ENCODE measurements at places on chromosomes 12 and 14.

GRCh38 chr14:101838476-101838875 is 77.0 kb downstream of the PPP2R5C start:
- no peak for DNase-seq

DNA sequence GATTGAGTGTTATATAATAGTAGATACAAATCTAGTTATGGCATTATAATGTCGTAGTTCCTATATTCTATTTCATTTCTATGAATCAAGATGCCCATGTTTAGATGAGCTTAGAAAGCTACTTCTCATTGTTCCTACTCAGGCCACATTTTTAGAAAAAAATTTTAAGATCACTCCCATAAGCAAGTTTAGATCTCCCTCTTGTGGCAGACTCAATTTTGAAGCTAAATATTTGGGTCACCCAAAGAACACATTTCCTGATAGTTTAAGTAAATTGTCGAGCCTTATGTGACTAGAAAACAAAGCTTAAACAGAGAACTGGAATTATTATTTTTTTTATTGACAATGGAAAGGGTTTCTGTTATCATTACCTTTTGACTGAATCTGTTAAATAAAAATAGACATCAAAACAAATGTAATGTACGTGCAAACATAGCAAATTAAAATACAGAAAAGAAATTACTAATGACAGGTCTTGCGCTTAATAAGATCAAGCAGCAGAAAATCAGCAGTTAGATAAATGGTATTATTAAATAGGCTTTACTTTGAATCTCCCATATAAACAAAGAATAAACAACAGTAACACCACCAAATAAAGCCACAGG is 180.2 kb downstream of the ACSS3 start:
- no peak for DNase-seq

- DNase-seq = no peak
These were observed 25.5 kb downstream of the NKX2-8 start for GRCh38 chr14:36556811-36557433.

GRCh38 chr14:61752626-61753025 is 9.6 kb upstream of the SNAPC1 start:
- no peak for DNase-seq

- no peak for DNase-seq
These were observed 200.6 kb downstream of the AEBP2 start for GRCh38 chr12:19639781-19640415.

- no peak for DNase-seq
These were observed 158.0 kb downstream of the RIMBP2 start for GRCh38 chr12:130557886-130558765.

- no peak for DNase-seq
These were observed 532 bp upstream of the PRKD1 start for GRCh38 chr14:29928117-29928640.

GRCh38 chr12:108302403-108303311 is 36.5 kb downstream of the CMKLR1 start:
- no peak for DNase-seq

GRCh38 chr14:24741871-24742270 is 107.9 kb upstream of the GZMB start:
- DNase-seq = no peak

DNA sequence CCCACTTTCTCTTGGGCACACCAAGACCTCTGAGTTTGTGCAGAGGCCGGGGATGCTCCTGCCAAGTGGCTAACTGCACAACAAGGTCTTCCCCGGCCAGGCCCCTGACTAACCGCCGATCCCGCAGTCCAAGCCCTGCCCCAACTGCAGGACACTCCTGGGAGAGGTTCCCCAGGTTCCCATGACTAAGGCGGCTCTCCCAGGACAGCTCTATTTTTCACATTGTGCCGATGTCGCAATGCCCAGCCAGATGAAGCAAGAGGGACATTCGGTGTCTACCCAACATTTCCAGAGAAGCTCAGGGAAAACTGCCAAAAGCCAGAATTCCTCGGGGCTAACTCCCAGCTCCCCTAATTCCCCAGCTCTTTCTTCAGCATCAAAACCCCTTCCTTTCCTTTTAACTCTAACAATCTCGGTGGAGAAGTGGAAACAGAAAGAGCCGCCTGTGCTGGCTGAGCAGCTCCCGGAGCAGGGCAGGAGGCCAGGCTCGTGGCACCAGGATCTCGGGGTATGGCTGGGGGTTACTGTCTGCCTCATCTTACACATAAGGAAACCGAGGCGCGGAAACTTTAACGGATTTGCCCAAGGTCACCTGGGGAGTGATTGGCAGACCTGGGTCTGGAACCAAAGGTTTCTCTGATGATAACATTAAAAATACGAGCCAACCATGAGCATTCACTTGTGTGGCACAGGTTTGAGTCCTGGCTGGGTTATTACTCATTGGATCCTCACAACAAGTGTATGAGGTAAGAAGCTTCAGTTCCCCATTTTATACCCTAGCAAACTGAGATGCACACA is 318.2 kb downstream of the BCL11B start:
- DNase-seq = peak; percentile 47

GRCh38 chr14:64995291-64995690 is 8.6 kb downstream of the FNTB start:
- DNase-seq = no peak

- DNase-seq = no peak
These were observed 6.5 kb downstream of the NUBPL start for GRCh38 chr14:31567655-31568054.

GRCh38 chr12:53489242-53489864 is 9.9 kb downstream of the MAP3K12 start:
- no peak for DNase-seq

DNA sequence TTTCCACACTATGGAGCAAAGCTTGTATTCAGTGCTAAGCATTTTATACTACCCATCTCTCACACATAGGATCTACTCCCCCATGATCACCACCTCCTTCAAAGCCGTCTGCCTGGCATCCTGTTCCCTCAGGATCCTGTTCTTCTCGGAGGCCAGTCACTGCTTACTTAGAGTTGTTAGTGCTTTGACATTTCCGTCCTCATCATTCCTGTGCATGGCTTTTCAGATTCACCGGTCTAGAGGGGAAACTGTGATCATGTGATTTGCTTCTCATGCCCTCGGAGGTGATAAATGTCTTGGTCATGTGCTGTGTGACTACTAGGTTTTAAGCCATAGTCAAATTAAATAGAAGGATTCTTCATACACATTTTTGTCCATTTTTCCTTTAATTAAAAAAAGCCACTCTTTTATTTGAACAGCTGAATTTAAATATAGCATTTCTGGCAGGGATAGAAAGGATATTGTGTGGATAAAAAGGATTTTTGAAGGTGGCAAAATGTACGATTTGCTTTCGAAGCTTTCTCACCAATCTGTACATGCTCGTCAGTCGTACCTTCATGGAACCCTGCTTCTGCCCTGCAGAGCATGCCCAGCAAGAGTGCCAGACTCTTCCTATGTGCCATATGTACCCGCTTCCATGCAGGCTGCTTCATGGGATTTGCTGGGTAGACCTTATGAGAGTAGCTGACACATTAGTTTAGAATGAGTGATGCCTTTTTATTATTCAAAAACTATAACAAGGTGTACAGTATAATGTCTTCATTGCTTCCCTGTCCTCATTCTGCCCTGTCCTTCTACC is 53.3 kb downstream of the BMAL2 start:
- DNase-seq = no peak

DNA sequence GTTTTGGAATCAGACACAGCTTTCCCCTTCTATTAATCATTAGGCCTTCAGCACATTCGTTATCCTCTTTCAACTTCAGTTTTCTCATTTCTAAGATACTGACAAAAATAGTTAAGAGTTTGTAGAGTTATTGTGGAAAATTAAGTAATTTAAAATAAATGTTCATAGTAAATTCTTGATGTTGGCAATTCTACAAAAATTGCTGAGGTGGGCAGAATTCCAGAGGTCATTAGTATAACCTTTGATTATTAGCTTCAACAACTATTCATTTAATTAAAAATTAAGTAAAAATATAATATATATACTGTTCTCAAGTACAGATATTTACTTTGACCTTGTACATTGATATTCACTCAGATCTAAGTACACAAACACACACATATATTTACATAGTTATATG is 58.5 kb downstream of the DIO2 start:
- no peak for DNase-seq

DNA sequence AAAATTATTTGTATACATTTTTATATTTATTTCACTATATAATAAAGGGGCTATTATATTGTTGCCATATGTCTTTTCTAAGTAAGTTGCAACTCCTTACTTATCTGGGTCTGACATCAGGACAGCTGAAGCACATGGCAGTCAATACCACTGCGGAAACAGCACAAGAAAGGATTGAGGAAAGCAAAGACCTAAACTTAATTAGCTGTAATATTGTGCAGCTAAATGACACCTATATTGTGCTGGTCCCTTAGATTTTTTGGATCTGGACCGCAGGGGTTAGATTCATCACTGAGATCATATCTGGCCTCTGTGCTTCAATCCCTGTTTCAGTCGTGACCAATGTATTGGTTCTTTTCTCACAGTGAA is 359.6 kb upstream of the DIO2 start:
- no peak for DNase-seq

- DNase-seq = no peak
These were observed 188.9 kb upstream of the NTF3 start for GRCh38 chr12:5243014-5243413.

DNA sequence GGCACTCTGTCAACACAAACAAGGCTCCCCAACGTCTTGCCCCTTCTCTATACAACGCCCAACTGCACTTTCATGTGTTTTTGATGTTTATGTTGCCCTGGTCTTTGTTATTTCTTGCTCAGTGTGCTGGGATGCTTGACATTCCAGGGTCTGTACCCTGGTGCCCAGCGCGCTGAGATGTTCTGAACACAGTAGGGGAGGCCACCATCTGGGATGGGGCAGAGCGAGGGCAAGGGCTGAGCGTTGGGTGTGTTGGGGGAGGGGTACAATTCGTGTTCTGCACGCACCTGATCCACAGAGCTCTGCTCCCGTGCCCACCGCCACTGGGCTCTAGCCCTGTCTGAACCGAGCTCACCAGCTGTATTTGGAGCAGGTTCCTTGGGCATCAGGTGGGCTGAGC is 52.9 kb downstream of the ISCA2 start:
- no peak for DNase-seq

GRCh38 chr12:51620448-51620847 is 29.4 kb downstream of the SCN8A start:
- DNase-seq = no peak

DNA sequence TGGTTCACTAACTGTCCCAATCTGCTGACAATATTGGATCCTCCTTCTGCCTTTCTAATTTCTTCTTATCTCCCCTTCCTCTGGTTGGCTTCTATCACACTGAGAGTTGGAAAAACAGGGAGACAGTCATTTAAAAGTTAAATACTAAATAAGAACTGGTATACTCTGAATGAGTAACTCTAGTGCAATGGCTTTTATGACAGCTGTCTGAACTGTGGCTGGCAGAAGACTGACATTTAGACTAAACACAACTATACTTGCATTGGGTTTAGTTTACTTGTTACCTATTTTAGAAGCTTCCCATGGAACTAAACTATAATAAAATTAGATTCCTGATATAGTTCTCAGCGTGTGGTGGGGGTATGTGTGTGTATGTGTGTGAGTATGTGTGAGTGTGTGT is 7.9 kb upstream of the MAGOHB start:
- no peak for DNase-seq

GRCh38 chr14:30193101-30193500 is 265.5 kb upstream of the PRKD1 start:
- DNase-seq = no peak

DNA sequence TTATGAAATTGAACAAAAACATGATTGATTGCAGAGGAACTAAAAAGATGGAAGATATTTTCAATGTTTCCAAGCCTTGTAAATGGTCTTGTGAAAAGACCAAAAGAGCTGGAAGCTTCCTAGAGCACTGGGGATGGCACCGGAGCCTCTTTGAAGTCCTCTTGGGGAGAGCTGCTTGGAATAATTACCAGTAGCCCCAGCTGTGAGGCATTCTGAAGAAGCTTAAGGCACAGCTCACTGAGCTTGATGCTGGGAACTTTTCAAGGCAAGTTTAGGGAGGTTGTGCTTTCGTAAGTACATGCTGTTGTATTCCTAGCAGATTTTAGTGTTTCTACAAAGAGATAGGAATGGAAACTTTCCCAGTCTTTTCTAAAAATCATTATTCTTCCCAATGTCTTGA is 13.9 kb downstream of the PDZRN4 start:
- DNase-seq = no peak

DNA sequence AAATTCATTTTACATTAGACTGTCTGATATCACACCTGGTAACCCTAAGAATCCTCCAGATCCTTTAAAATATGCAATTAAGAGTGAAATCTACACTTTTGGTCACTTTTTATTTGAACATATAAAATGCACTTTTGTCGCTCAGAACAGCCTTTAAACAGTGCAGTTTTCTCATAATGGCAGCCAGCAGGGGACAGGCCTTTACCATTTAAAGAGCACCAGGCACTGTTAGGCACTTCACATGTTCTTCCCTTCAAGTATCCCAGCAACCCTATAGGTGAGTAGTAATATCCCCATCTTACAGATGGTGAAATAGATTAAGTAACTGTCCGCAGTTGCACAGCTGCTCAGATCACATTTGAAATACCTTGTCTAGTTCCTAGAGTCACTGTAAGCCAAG is 11.3 kb upstream of the SAMD4A start:
- DNase-seq = no peak

- DNase-seq = no peak
These were observed 58.6 kb upstream of the RASSF3 start for GRCh38 chr12:64551676-64552075.

DNA sequence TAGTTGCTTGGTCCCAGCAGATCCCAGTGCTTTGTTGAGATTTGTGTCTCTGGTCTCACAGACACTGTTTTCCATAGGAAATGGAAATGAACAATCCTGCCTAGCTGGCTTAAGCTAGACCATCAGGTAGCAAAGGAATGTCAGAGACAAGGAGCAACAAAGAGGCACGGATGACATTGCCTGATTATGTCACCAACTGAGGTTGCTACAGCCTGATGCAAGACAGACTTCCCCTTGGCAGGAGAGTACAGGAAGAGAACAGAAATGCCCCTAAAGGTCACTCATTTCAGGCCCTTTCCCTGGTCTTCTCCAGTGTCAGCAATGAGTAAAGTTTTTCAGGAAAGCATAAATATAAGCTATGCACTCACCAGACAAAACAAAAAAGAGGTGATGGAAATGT is 2.0 kb upstream of the PRB2 start:
- DNase-seq = no peak

DNA sequence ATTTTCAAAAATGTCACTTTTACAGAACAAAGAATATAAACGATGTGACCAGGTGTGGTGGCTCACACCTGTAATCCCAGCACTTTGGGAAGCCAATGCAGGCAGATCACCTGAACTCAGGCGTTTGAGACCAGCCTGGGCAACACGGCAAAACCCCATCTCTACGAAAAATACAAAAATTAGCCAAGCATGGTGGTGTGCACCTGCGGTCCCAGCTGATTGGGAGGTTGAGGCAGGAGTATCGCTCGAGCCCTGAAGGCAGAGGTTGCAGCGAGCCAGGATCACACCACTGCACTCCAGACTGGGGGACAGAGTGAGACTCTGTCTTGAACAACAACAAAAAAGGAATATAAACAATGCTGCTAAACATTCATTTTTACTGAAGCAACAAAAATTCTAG is 15.2 kb downstream of the HEATR5A start:
- no peak for DNase-seq
